Stimulated activated naive CD8-positive, alpha-beta T cell treated with anti-CD3 and anti-CD28 coated beads, Interleukin-15, Interleukin-2, amounts not matched to agents 100 U/mL and 50 U/mL, for 24 hours (primary cell): ENCODE measurements at places on chromosomes 3 and 15.

GRCh38 chr3:28978092-28978491 lies 302.8 kb upstream of the RBMS3 start:
- no peak for DNase-seq

DNA sequence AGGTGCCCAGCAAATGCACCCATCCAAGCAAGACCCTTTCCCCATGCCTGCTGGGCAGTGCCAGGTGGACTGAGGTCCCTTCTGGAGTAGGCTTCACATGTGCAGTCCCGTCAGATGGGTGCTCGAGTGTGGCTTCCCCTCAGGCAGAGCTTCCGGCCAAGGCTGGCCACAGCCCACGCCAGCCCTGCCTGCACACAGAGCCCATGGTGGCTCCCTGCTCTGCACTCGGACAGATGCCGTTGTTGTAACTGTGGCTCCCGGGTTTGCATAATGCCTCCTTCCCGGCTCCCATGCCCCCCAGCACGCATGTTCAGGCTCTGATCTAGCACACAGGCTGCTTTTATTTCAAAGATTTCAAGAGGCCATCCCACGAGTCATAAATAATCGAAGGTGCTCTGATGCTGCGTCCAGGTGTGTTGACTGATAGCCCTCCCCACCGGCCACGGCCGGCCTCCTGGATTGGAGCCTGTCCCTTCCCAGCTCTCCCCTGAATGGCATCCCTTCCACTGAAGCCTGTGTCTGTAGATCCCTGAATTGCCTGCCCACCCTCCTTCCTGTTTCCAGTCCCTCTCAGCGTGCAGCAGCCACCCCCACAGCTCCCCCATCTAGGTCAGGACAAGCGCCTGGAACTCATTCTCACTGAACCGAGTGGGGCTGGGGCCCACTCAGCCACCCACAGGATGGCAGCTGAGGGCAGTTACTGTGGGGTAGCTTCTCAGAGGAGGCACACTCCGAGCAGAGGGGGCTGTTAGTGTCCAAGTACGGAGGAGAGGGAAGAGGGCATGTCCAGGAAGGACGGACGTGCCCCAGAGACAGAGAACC lies 100.0 kb upstream of the LINGO1 start:
- no peak for DNase-seq

DNA sequence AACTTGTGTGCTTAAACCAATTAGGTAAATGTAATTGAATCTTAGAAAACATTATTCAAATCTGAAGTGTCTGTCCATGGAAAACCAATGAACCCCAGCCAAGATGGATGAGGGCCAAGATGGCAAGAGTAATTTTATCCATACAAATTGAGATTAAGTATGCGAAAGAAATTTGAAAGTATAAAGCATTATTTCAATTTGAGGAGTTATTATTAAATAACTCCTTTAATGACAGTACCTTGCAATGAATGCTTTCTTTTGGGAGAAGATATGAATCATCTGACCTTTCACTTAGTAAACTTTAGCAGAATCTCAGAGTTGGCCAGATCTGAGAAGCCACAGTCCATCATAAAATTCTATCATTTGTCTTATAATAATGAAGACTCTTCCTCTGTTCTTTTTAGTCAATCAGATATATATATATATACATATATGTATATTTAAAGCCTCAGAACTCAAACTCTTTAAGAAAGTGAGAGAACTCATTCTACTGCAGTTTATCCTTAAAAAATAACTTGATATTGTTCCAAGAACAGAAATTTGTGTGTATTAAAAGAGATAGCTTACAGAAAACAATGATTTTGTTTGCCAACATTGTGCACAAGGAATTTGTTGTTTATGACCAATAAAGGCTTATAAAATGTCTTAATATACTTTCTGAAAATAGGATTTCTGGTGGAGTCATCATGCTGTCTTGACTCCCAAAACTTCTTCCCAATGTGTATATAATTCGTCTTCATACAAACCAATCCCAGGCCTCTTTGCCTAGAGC lies 434.8 kb upstream of the THBS1 start:
- DNase-seq, result no peak

DNA sequence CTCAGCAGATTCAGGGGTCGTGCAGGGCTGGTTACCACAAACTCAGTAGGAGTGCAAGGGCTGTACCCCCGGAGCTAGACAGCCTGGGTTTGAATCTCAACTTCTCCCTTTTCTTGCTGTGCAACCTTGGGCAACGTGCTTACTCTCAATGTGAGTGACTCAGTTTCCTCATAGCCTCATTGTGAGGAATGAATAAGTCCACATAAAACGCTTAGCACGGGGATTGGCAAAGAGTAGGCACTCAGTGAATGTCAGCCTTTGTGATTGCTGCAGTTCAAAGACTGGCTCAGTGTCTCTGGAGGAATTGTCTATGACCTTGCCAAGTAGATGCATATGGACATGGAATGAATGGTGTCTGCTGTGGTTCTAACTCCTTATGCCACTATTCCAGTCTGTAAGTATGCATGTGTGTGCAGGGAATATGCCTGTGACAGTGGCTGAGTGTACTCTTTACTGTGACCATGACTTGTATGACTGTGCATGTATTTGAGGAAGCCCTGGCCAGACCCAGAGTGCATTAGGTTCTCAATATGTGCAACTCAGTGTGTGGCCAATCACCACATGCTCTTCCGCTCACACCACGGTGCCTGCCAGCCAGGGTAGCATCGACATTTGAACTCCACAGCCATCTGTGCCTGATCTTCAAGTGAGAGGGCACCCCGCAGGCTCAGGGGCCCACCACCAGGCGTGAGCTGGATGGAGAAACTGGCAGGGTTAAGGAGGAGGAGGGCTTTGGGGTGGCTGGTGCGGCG lies 900 bp upstream of the HYAL3 start:
- no peak for DNase-seq

DNA sequence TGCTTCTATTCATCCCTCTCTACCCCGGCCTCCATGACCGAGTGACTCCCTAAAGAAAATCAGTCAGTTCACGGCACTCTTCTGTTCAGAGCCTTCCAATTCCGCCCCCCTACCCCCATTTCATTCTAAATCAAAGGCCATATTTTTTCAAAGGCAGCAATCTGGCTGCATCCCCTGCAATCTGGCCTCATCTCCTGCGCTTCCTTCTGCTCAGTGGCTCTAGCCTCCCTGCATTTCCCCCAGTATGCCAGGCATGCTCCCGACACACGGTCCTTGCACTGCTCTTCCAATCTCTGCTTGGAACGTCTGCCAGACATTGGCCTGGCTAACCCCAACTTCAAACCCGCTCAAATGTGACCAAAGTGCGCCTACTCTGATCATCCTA lies 67.7 kb downstream of the EXOG start:
- DNase-seq, result no peak

DNA sequence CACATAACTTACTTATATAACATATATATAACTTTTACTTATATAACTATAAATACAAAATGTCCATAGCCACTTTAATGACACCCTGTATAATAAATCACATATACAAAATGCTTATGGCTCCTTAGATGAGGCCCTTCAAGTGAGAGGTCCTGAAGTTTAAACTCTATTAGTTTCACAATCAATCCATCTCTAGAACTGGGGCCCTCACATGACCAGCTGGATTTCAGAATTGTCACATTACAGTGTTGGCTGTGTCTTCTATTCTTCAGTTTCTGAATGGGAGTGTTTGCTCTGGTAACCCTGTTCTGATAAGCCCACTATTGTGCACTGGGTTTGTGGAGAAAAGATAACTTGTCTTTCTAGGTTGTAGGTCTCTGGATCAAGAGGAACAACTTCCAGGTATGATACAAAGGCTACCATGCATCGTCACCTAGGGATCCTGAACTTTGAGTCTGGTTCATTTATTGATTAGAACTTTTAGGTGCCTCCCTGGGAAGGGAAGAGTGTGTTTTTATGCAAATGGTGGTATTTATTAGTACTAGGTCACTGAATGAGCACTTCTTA lies 107.9 kb downstream of the DNAH12 start:
- no peak for DNase-seq

DNA sequence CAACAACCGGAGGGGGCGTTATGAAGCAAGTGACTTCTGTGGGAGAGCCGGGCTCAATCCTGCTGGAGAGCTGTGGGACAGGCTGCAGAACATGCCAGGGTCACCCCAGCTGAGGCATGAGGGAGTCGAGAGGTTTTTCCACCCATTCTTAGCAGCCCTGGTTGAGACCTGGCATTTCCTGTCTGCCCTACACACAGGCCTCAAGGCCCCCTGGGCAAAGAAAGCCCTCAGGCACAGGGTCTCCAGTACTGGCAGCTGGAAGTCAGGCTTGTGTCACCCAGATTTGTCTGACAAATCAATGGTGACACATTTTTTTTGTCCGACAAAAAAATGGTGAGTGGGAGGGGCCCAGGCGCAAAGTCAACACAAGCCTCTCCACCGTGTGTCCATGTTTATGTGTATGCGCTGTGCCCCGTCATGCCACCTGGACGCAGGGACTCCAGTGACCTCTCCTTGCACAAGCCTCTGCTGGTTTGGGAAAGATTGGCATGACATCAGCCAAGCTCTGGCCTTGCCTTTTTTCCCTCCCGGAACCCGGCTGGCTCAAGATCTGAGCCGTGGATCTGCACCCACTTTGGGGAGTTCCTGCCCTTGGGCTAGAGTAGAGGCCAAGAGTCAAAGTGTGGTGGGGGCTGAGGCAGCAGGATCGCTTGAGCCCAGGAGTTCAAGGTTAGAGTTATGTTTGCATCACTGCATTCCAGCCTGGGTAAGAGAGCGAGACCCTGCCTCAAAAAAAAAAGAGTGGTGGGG lies 20.8 kb upstream of the ALAS1 start:
- no peak for DNase-seq

DNA sequence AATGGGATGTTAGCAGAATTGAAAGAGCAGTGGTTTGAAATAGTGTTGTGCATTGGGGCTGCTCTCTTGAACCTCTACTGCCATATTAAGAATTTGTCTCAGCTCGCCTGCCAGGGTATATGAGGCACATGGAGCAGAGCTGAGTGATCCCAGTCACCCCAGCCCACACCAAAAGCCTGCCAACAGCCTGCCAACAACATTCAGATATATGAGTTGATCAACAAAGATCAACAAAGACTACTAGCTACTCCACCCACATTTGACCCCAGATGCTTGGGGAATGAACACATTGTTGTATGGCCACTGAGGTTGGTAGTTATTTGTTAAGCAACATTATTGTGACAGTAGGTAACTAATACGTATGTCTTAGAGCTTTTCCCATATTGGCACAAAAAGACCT lies 570.9 kb upstream of the IL12A start:
- DNase-seq, result no peak

DNA sequence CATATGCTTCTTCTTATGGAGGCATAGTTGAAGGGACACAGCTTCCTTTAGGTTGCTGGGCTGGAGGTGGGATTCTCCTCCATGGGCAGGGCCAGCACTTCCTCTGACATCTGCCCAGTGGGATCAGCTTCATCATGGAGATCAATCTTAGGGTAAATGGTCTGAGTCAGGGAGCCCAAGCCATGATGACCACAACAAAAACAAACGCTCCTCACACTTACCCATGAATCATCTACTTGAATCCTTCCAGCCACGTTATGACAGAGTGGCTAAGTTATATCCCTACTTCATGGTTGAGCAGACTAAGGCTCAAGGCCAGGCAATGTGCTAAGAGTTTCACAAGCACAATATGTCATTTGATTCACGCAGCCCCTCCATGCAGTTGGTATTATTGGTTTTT lies 87.2 kb upstream of the NMNAT3 start:
- no peak for DNase-seq

DNA sequence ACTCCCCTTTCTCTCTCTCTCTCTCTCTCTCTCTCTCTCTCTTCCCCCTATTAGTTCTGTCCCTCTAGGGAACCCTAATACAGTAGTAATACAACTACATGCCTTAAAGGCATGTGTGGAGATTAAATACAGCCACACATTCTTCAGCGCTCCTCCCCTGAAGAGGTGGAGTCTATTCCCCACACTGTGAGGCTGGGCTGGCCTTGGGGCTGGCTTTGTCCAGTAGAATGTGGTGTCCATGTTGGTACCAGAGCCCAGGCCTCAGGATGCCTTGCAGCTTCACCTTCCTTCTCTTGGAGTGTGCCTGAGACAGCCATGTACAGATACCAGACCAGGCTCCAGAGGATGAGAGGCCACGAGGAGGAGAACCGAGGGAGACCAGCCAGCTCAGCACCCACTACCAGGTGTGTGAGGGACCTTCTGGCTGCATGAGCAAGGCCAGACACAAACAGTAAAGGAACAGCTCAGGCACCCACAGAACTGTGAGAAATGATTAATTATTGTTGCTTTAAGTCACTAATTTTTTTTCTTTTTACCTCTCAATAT lies 10.7 kb downstream of the SLC6A20 start:
- no peak for DNase-seq

GRCh38 chr3:17235310-17235709 lies 350.6 kb downstream of the PLCL2 start:
- no peak for DNase-seq

DNA sequence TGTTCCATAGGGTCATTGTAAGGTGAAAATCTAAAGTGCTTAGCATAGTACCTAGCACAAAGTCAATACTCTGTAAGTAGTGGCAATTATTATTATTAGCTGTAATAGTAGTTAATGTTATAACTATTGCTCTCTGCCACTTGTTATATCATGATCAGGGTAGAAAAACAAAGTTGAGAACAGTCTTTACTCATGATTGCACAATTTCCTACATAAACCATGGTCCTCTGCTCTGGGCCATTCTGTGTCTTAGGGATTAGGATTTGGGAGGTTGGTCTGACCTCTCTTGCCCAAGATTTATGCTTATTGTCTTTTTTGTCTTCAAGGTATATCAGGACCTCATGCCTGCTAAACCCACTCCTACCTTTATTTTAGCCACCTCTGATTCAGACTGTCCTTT lies 4.3 kb upstream of the LRRC58 start:
- no peak for DNase-seq

DNA sequence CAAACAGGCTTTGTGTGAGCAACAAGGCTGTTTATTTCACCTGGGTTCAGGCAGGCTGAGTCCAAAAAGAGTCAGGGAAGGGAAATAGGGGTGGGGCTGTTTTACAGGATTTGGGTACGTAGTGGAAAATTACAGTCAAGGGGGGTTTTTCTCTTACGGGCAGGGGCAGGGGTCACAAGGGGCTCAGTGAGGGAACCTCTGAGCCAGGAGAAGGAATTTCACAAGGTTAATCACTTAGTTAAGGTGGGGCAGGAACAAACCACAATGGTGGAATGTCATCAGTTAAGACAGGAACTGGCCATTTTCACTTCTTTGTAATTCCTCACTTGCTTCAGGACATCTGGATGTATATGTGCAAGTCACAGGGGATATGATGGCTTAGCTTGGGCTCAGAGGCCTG lies 1592.8 kb upstream of the GBE1 start:
- DNase-seq, result no peak

DNA sequence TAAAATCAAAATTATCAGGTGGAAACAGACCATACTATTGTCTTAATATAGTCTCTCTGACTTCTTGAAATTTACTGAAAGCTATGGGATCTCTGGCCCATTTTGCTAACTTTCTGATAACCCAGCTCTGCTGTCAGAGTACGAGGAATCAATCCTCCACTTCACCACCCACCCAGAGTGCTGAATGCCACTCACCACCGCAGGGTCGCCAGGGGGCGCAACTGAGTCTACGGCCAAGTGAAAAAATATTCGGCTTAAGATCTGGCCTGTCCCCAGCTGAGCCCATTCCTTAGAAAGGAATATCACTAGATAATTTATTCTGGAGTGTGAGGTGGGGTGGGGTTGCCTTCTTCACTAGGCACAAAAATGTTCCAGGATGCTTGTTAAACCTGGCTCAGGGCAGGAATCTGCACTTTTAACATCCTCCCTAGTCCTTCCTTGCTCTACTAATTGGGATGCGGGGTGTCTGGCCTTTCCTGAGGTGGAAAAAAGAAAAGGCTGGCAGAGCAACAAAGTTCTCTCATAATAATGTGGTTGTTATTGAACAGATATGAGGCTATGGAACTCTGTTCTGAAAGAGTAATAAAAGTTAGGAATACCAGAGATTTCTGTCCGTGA lies 520.6 kb downstream of the MFSD1 start:
- peak; percentile 36 for DNase-seq
